SK-N-SH (cell line): ENCODE measurements at places on chromosomes 4 and X. TPM values are rescaled to one million over a fixed set of nuclear protein-coding genes. Genes with fewer than 3 reads are reported as not detected.
A peak's percentile ranks its signal among the peaks of the same experiment; 100 is the strongest.

DNA sequence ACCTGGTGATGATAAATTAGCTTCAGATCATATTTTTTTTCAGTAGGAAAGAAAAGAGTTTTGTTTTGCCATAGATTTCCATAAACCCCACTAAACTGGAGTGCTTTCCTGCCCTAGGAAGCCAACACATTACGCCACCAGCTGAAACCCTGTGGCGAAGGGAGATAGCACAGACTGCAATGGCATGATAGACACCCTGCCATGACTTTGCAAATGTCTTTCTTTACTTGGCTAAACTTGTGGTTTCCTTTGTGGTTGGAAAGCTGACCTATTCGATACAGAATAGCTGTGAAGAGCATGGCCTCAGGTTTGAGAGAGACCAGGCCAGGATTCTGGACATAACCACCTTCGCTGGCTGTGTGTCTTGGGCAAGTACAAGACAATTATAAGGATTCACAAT, 19.1 kb downstream of the MFAP3L start:
- DNase-seq, result no peak

GRCh38 chrX:72208126-72208800, 26.7 kb downstream of the PIN4 start:
- DNase-seq, result no peak

GRCh38 chr4:102535398-102536082, 34.4 kb downstream of the NFKB1 start:
- no peak for DNase-seq

GRCh38 chr4:41693629-41694028, 54.9 kb downstream of the PHOX2B start:
- DNase-seq, result peak; percentile 27

GRCh38 chr4:145531223-145531622, 49.6 kb downstream of the SMAD1 start:
- DNase-seq, result peak; percentile 36

- no peak for DNase-seq
Measured at GRCh38 chr4:111605111-111605510, 540.1 kb upstream of the FAM241A start.

DNA sequence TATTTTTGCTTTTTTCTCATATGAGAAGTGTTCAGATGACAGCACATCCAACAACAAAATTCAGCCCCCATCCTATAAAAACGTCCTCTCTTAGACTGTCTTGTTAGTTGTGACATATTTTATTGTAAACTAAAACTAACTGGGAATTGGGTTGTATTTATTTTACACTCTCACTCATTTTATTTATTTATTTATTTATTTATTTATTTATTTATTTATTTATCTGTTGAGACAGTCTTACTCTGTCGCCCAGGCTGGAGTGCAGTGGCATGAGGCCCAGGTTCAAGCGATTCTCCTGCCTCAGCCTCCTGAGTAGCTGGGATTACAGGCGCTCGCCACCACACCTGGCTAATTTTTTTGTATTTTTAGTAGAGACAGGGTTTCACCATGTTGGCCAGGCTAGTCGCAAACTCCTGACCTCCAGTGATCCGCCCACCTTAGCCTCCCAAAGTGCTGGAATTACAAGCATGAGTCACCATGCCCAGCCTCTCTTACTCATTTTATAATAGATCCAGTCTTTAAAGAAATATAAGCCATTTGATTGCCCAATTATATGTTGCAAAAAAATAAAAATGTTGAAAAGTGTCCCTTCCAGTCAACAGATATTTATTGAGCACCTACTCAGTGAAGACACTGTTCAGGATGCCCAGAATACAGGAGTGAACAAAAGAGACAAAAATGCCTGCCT, 44.6 kb downstream of the PALLD start:
- DNase-seq, result no peak

DNA sequence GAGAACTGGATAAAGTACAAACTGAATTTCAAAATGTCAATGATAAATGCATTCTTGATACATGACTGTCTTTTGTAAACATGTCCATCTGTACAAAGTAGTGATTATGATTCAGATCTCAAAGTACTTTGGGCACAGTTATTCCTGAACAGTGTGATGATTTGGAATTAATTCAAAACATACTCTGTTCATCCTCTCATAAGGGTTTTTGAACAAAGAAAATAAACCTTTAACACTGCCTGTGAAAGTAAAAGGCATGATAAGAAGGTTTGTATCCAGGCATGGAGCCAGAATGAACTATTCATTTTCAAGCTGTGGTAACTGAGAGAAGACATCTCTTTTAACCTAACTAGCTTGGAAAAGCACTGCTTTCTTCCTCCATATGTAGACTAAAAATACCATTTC, 883 bp upstream of the KLHL4 start:
- DNase-seq, result no peak

DNA sequence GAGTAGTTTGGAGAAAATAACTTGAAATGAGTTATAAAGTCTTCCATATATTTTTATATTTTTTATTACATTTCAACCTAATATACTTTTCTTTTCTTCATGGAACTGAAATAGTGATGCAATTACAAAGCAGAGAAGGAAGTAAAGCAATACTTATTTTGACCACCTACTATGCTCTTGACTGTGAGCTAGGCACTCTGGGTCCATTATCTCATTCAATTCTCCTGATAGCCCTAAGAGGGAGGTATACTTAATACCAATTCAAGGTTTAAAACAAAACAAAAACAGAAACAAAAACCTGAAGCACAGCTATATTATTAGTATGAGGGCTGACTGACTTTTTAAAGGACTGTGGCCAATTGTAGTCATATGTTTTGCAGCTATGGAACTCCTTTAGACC, 193.5 kb downstream of the MAD2L1 start:
- DNase-seq, result no peak

- DNase-seq, result no peak
Measured at GRCh38 chrX:131441033-131441432, 102.8 kb upstream of the OR13H1 start.

Gene TMEM35A
- polyA plus RNA-seq, result 5.6 and 6.6 TPM in 2 replicates

Gene HMGN5
- polyA plus RNA-seq, result 1.5 and 1.9 TPM in 2 replicates

Gene RNF128
- polyA plus RNA-seq, result not detected in 2 replicates

Gene TMEM31
- polyA plus RNA-seq, result 0.11 TPM in 1 of 2 replicates, not detected in the other

Gene SPOCK3
- not detected in 2 replicates for polyA plus RNA-seq

Gene DCAF12L1
- polyA plus RNA-seq, result not detected in 2 replicates

Gene ZAR1
- polyA plus RNA-seq, result not detected in 2 replicates
